Activated CD4-positive, alpha-beta T cell treated with anti-CD3 and anti-CD28 coated beads, Interleukin-2, amount 50 U/mL, for 1 hour (primary cell): ENCODE measurements at places on chromosomes 3 and 15.

DNA sequence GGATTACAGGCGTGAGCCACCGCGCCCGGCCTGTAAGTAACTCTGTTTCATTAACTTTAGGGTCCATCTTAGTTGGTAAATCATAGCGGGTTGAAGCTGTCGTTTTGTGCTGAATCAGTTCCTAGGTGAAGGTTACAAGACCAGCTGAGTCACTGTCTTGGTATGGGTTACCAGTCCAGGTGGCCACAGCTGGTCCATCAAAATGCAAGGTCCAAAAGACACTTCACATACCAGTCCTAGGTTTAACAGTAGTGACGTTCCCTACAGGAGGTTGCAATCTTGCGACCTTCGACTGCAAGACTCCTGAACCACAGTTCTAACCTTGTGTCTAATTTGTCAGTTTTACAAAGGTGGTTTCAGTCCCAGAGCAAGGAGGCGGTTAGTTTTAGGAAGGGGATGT lies 160.1 kb upstream of the ATP10A start:
- DNase-seq: no peak

DNA sequence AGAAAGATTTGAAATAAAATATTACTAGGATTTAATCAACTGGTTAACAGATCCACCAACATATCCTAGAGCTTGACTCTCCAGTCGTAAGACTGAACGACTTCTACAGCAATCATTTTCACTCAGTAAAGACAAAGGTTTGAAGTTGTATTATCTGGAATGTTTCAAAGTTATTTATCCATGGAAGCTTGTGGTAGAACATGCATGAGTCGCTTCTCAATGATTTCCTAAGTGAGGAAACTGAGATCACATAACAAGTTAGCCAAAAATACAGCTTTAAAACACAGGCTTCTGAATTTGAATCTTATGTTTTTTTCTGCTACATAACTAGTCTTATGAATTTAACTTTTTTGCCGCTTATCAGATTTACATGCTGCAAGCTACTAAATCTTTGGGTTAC lies 241.8 kb downstream of the FOXP1 start:
- DNase-seq: no peak

DNA sequence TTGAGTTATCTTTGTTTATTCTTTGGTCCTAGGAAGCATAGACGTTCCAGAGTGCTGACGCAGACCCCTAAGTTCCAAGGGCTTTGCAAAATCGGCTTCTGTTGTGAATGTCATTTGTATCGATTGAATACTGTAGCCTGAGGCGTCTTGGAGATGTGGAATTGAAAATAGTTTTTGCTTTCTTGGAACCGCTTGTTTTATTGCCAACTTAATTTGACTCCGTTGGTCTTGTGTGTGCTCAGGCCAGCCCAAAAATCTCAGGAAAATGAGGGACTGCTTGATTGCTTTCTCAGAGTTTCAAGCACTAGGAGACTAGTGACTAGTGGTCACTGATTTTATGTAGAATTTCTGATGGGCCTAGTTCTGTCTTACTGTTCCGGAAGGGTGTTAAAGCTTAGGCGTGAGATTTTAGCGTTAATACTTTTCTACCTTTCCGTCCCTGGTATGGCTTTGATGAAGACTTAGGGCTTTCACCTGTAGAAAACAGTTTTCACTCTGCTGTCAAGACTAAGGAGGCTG lies 263 bp upstream of the UTS2B start:
- no peak for DNase-seq

DNA sequence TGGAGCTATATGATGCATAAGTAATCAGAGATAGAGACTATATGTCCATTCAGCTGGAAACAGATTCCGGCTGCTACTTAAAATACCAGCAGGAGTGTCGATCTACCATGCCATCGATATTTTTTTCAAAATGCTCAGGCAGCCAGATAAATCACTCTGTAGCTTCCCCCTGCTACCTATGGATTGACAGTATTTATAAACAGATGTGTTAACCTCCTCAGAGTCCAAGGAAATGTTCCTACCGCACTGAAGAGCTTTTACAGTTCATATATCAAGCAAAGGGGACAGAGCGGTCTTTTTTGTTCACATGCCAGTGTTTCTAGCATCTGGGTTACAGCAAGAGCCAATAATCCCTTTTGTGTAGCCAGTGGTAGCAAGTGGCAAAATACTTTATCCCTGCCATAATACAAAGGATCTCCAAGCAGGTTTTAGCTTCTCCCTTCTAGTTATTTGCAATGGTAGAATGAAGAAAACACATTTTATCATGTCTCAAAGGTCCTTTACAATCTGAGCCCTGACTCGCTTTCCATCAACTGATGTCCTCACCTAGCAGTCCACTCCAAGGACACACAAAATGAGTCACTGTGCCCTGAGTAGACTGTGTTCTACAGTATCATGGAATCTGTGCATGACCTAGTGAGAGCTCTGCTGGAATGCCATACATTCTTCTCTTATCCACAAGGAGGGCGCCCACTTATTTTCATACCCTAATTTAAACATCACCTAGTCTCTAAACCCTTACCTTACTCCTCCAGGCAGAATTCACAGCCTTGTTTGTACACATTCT lies 507.0 kb downstream of the TBL1XR1 start:
- no peak for DNase-seq
